Left ventricle myocardium superior (tissue), 1 donor: ENCODE measurements at places on chromosomes 7 and 10.

DNA sequence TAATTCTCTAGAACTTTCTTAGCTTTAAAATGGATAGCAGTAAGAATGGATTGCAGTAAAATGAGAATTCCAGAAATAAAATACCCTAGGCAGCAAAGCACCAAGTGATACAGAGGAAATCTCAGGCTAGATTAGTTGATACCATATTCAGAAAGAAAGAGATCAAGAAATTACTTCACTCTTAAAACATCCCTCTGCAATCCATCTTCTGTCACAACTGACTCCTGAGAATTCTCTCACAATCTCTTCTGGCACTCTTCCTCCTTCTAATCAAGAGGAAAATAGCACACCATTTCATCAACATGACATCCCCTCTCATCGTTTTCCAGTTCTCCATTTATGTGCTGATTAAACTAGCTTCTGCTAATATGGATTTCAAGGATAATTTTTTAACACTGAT is 42.2 kb upstream of the LAMB1 start:
- no peak for DNase-seq

DNA sequence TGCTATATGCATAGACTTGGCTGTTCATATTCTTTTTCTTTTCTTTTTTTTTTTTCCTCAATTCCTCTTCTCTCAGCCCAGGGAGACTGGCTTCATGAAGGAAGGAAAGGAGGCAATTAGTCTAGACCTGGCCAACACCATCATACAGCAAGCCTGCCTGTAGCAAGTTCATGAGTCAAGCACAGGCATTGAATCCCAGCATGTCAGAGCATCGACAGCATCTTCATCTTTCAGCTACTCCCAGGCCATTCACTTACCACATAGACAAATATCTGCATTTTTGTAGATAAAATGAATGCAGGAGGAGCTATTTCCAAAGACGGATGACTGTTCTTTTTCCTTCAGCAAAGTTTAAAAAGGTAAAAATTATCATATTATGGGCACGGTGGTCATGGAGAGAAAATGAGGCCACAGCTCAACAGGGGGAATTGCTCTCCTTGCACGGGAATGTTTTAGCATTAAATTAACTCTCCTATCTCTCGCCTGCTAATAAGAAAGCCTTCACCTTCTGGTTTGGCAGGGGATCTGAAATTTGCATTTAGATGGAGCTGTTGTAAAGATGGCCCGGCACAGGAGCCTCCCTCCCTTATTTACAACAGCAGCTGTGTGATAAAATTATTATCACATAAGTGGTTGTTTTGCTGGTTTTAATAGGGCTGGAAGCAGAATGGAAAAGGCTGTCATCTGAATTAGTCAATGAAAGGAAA is 626.5 kb upstream of the AUTS2 start:
- no peak for DNase-seq

- no peak for DNase-seq
Measured at GRCh38 chr10:122530177-122530576, 30.4 kb upstream of the DMBT1 start.

DNA sequence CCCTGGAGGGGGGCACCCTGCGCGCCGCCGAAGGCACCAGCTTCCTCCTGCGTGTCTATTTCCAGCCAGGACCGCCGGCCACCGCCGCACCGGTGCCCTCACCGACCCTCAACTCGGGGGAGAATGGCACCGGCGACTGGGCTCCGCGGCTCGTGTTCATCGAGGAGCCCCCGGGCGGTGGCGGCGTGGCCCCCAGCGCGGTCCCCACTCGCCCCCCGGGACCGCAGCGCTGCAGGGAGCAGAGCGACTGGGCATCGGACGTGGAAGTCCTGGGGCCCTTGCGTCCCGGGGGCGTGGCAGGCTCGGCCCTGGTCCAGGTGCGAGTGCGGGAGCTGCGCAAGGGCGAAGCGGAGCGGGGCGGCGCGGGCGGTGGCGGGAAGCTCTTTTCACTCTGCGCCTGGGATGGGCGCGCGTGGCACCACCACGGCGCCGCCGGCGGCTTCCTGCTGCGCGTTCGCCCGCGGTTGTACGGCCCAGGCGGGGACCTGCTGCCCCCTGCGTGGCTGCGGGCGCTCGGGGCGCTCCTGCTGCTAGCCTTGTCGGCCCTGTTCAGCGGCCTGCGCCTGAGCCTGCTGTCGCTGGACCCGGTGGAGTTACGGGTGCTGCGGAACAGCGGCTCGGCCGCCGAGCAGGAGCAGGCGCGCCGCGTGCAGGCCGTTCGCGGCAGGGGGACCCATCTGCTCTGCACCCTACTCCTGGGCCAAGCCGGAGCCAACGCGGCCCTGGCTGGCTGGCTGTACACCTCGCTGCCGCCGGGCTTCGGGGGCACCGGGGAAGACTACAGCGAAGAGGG is 594 bp downstream of the CNNM1 start:
- peak; percentile 34 for DNase-seq

DNA sequence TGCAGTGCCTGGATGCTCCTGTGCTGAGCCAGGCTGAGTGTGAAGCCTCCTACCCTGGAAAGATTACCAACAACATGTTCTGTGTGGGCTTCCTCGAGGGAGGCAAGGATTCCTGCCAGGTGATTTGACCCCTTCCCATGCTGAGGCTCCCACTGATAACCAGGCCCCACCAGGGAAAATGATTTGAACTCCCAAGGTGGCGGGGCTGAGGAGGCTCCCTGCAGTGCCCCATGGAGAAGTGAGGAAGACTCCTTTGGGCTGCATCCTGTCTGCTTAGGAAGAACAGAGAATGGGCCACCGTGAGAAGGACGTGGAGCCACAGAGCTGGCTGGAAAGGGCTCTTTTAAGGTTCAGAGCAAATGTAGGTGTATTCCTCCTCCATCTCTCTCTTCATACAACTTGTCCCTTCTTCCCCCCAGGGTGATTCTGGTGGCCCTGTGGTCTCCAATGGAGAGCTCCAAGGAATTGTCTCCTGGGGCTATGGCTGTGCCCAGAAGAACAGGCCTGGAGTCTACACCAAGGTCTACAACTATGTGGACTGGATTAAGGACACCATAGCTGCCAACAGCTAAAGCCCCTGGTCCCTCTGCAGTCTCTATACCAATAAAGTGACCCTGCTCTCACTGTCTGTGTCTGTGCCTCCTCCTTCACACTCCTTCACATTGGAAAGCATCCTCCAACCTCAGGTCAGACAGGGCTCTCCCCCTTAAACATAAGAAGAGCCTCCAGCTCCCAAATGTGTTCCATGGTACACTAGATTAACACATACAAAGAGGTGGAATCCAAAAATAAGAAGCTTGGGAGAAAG is 3.4 kb downstream of the PRSS2 start:
- DNase-seq, result no peak

GRCh38 chr7:106252568-106252967 is 32.2 kb downstream of the NAMPT start:
- DNase-seq, result no peak

DNA sequence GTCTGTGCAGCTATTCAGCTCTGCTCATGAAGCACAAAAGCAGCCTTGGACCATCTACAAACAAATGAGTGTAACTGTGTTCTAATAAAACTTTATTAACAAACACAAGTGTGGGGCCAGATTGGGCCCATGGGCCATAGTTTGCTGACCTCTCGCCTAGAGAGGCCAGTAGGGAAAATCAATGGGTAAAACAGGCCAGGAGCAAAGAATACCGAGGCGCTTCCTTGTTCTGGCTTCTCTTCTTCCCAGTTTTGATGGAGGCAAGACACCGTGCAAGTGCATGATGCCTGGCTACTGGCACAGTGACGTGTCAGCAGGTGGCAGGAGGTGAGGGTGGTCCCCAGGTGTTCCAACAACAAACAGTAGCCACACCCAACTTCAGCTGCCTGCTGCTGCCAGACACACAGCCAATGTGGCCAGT is 94.3 kb upstream of the SDK1 start:
- DNase-seq, result no peak

DNA sequence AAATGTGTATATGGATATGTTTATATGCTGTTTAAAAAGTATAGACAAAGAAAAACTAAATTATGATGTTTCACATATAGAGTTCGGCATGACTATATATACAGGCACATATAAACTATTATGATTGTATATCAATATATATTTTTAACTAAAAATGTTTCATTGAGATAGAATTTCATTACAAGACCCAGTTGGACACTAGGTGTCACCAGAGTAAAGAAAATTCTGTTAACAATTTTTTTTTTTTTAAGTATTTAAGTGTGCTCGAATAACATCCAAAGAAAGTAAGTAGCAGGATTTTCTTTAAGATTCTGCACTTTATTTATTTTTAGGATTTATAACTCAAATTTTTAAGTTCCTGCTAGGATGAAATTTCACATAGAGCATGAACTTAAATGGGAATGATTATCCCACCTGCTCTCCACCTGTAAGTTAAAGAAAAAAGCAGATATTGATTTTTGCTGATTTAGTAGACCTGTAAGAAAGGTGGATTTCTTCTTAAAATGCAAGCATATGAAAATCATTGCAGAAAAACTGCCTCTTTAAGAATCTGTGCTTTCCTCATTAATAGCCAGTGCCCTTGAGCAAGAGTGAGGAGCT is 961.5 kb downstream of the PCDH15 start:
- DNase-seq, result no peak

DNA sequence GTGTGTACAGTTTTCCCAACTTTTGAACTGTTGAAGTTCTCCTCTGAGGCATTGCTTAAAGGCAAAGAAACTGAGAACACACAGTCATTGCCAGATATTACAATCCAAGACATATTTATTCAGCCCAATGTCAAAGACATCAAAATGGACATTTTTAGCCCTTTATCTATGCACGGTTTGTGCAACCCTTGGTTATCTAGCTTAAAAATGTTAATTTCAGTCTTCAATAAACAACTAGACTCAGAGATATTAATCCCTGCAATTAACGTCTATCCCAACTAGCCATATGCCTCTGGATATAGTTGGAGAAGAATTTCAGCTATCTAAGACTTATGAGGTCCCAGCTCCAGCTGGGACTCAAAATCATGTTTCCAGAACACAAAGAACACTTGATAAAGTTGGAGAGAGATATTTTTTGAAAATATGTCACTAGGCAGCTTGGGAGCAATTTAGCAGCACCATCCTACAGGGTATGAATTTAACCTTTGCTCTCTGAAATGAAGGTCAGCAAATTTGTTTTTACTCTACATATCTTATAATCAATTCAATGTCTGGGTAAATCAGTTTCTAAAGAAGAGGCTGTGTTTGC is 357.0 kb downstream of the RNLS start:
- DNase-seq, result no peak

- DNase-seq, result no peak
Measured at GRCh38 chr10:45440511-45441062, 66.6 kb downstream of the ALOX5 start.

- DNase-seq, result no peak
Measured at GRCh38 chr7:124322561-124322960, 289.7 kb upstream of the TMEM229A start.

DNA sequence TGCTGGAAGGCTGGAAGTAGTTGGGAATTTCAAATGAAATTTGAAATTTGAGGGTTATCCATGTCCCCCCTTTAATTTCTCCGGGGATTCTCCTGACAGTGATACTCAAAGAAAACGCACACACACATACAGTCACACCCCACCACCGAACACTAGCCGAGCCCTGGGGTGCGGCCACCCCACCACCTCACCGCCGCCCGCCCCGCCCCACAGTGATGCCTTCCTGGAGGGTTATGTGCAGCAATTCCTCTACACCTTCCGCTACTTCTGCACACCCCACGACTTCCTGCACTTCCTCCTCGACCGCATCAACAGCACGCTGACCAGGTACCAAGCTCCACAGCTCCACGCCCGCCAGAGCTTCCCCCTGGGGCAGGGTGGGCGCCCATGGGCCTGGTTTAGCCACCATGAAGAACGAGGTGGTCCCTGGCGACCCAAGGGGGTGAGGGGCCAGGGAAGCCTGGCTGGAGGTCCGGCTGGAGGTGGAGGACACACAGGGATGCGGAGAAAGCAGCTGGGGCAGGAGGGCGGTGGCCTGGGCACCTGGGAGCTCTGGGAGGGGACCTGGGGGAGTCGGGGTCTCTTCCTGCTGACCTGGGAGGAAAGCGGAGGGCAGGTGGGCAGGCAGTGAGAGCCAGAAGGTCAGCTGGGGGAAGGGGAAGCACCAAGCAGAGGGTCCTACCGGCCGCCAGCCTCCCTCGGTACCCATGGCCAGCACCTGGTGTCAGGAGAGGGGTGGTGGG is 19.4 kb upstream of the UTF1 start:
- no peak for DNase-seq

GRCh38 chr7:116616555-116617059 is 55.4 kb upstream of the MET start:
- DNase-seq, result no peak

DNA sequence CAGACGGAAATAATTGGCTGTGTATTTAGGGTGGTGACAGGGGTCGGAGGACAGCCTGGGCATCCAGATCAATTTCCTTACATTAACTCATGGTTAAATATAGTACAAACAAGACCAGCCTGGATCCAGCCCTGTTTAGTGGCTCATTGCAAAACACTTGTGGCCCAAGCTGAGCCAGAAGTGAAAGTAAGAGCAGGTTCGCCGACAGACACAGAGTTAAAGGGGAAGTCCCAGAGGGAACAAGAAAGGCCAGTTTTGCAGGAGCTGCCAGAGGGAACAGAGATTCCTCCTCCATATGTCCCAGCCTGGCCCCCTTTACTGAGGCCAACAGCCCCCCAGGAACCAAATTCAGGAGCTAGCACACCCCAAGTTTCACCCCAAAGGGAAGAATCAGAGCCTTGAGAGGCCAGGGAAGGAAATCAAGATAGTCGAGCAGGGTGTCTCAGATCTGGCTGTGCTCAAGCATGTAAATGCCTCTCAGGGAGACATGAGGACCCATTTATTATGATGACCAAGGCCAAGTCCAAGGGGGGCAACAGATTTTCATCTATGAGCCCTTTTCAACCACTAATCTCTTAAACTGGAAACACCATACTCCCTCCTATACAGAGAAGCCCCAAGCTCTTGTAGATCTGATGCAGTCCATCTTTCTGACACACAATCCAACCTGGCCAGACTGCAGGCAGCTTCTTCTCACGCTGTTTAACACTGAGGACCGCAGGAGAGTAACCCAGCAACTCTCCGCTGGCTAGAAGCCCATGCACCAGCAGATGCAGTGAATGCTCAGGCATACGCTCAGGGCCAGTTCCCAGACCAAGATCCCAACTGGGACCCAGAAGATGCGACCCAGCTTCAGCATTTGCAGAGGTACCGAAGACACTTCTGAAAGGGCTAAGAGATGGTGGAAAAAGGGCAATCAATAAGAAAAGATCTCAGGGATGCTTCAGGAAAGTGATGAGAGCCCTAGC is 15.9 kb upstream of the ADCK2 start:
- DNase-seq, result no peak

GRCh38 chr7:43702974-43703373 is 26.3 kb downstream of the COA1 start:
- DNase-seq, result no peak

GRCh38 chr7:111622084-111622483 is 59.8 kb upstream of the IMMP2L start:
- no peak for DNase-seq
